MM.1S (cell line): ENCODE measurements at places on chromosomes 6 and 20.

GRCh38 chr6:155013457-155013876, 18.4 kb downstream of the TIAM2 start:
- DNase-seq = no peak
- H3K36me3 ChIP-seq = no peaks in the 10 kb centered on the region
- no peaks in the 10 kb centered on the region for H3K4me1 ChIP-seq
- H3K4me3 ChIP-seq = no peak overlapping the region
- no peaks in the 10 kb centered on the region for H3K27me3 ChIP-seq

- H3K36me3 ChIP-seq = no peaks in the 10 kb centered on the region
- no peaks in the 10 kb centered on the region for H3K4me1 ChIP-seq
- H3K27me3 ChIP-seq = no peaks in the 10 kb centered on the region
- DNase-seq = no peak
- H3K27ac ChIP-seq = no peak overlapping the region
Measured at GRCh38 chr20:56609321-56609720, 19.8 kb upstream of the TFAP2C start.

- peaks cover 14% of the 10 kb centered on the region for H3K4me1 ChIP-seq
- H3K27ac ChIP-seq = peak overlapping the region; percentile 14; the same call in 1 of the 2 replicates
- DNase-seq = no peak
- peaks cover 12% of the 10 kb centered on the region; the same call in 1 of the 2 replicates for H3K36me3 ChIP-seq
- no peaks in the 10 kb centered on the region for H3K27me3 ChIP-seq
Measured at GRCh38 chr6:85676086-85676729, 33.5 kb upstream of the SYNCRIP start.

- no peaks in the 10 kb centered on the region for H3K36me3 ChIP-seq
- no peak for DNase-seq
- no peaks in the 10 kb centered on the region for H3K27me3 ChIP-seq
- no peak overlapping the region for H3K27ac ChIP-seq
- H3K4me3 ChIP-seq = no peak overlapping the region
Measured at GRCh38 chr6:130055271-130055670, 36.9 kb downstream of the L3MBTL3 start.

DNA sequence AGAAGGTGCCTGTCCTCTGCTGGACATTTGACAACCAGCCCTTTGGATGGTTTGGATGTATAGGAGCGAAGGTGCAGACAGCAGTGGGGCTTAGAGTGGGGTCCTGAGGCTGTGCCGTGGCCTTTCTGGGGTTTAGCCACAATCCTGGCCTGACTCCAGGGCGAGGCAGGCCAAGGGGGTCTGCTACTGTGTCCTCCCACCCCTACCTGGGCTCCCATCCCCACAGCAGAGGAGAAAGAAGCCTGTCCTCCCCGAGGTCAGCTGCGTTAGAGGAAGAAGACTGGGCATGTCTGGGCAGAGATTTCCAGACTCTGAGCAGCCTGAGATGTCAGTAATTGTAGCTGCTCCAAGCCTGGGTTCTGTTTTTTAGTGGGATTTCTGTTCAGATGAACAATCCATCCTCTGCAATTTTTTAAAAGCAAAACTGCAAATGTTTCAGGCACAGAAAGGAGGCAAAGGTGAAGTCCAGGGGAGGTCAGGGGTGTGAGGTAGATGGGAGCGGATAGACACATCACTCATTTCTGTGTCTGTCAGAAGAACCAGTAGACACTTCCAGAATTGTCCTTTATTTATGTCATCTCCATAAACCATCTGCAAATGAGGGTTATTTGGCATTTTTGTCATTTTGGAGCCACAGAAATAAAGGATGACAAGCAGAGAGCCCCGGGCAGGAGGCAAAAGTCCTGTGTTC, 1.3 kb upstream of the CDKN1A start:
- H3K4me3 ChIP-seq = no peak overlapping the region
- H3K4me1 ChIP-seq = peaks cover 20% of the 10 kb centered on the region
- no peaks in the 10 kb centered on the region for H3K27me3 ChIP-seq
- H3K27ac ChIP-seq = no peak overlapping the region

GRCh38 chr20:47724396-47724795, 60.9 kb downstream of the SULF2 start:
- H3K27me3 ChIP-seq = no peaks in the 10 kb centered on the region
- H3K27ac ChIP-seq = no peak overlapping the region
- no peaks in the 10 kb centered on the region for H3K36me3 ChIP-seq
- H3K4me3 ChIP-seq = no peak overlapping the region
- no peak for DNase-seq

DNA sequence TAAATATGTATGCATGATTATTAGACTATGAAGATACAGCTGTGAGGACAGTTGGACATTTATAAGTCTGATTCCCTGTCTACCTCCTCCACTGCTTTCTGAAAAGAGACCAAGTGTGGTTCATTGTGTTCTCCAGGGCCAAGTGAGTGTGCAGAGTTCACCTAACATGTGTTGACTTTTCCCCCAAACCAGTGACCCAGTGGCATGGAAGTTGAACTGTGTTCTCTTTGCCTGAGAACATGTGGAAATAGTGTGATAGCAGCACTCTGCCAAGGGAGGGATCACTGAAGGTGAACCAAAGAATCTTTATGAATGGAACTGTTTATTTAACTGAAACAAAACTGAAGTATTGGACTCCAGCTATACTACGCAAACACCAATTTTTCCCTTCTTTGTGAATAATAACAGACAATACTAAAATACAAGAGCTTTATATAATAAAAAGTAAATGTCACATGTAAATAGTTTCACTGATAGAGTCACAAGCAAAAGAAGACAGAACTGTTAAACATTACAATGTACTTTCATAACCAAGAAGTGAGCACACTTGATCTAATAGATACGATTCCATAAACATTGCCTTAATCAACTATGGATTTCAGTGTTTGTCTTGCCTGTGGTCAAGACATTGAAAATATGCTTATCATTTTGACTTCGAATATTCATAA, 200.3 kb upstream of the FUT9 start:
- no peak overlapping the region for H3K4me3 ChIP-seq
- H3K27me3 ChIP-seq = no peaks in the 10 kb centered on the region
- no peak for DNase-seq
- H3K36me3 ChIP-seq = no peaks in the 10 kb centered on the region
- no peaks in the 10 kb centered on the region for H3K4me1 ChIP-seq
- H3K27ac ChIP-seq = no peak overlapping the region

DNA sequence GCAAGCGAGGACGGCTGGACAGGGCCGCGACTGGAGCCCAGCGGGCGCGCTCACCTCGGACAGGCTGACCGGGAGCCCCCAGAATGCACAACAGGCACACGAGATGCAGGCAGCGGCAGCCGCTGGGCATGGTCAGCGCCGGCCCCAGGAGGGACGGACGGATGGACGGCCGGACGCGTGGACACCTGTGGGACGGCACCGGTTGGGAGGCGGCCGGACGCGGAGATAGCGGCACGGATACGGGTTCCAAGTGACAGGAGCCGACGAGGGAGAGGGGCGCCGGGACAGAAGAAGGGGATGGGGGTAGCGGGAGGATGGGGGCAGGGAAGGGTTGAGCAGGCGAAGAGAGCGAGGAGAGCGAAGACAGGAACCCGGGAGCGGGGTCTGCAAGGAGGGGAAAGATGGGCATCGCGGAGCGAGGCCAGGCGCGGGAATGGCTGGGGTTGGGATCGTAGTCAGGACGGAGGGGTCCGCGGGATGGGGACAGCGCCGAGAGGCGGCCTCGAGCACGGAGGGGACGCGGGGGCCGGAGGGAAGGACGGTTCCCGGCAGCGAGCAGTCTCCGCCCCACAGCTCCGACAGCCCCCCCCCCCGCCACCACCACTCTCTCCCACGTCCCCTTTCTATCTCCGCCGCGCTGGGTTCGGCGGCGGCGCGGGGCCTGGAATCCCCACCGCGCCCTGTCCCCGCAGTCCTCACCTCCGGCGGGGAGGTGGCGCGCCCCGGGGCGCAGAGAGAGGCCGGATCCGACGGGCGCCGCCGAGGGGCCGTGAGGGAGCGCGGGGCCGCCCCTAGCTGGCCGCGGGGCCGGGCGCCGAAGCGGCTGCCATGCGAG, 435 bp downstream of the DLK2 start:
- no peaks in the 10 kb centered on the region for H3K36me3 ChIP-seq
- H3K27ac ChIP-seq = no peak overlapping the region
- H3K27me3 ChIP-seq = peaks cover 16% of the 10 kb centered on the region
- H3K4me1 ChIP-seq = no peaks in the 10 kb centered on the region
- peak overlapping the region; percentile 66 for H3K4me3 ChIP-seq
- no peak for DNase-seq

- H3K4me1 ChIP-seq = no peaks in the 10 kb centered on the region
- no peak overlapping the region for H3K4me3 ChIP-seq
- H3K27me3 ChIP-seq = no peaks in the 10 kb centered on the region
- H3K36me3 ChIP-seq = no peaks in the 10 kb centered on the region
Measured at GRCh38 chr6:99195986-99196655, 153.4 kb downstream of the FAXC start.

DNA sequence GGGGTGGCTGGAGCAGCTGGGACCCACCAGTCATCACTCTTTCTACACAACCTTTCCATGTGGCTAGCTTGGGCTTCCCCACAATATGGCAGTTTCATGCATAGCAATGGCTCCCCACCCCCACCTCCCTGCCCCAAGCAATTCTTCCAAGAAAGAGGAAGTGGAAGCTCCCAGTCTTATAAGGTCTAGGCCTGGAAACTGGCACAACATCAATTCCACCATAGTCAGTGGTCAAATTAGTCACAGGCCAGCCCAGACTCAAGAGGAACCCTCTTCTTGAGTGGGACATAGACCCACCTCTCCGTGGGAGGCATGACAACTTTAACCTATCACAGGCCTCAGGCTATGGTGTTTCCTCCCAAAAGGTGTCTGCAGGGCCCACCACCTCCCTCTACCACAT, 17.7 kb downstream of the TGM6 start:
- H3K36me3 ChIP-seq = no peaks in the 10 kb centered on the region
- no peaks in the 10 kb centered on the region for H3K27me3 ChIP-seq
- DNase-seq = no peak
- no peaks in the 10 kb centered on the region for H3K4me1 ChIP-seq

- H3K27me3 ChIP-seq = no peaks in the 10 kb centered on the region
- no peaks in the 10 kb centered on the region; the same call in 1 of the 2 replicates for H3K36me3 ChIP-seq
- no peak for DNase-seq
- no peak overlapping the region for H3K27ac ChIP-seq
- H3K4me3 ChIP-seq = no peak overlapping the region
Measured at GRCh38 chr6:72825315-72825911, 203.5 kb downstream of the KCNQ5 start.

GRCh38 chr20:38873050-38873581, 53.1 kb upstream of the FAM83D start:
- H3K4me1 ChIP-seq = peaks cover 87% of the 10 kb centered on the region
- H3K27ac ChIP-seq = peak overlapping the region; percentile 97
- 0 out of 2 replicates have a peak, but pooled peaks cover 4% of the 10 kb centered on the region for H3K36me3 ChIP-seq
- no peaks in the 10 kb centered on the region for H3K27me3 ChIP-seq

DNA sequence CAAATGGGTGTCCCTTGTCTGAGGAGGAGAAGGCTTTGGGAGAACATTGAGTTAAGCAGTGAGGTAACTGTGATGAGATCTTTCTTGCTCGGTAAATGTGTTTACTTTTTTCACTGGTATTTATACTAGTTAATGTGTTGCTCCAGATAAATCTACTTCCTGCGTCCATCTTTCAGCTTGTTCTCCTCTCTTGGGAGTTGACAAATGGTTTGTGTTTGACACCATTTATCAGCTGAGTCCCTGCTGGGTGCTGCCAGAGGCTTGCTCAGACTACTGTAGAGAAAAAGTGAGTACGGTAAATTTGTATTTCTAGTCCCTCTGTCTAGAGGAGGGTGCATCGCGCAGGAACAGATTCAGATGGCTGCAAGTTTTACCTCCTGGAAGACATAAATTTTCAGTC, 8.3 kb upstream of the PRDM1 start:
- no peak for DNase-seq
- no peaks in the 10 kb centered on the region for H3K36me3 ChIP-seq
- no peaks in the 10 kb centered on the region for H3K27me3 ChIP-seq
- H3K4me3 ChIP-seq = no peak overlapping the region
- H3K4me1 ChIP-seq = peaks cover 10% of the 10 kb centered on the region; the same call in 1 of the 2 replicates

- H3K4me3 ChIP-seq = no peak overlapping the region
- H3K27me3 ChIP-seq = peaks cover 28% of the 10 kb centered on the region
- H3K27ac ChIP-seq = no peak overlapping the region
Measured at GRCh38 chr6:107823047-107823557, 1.0 kb downstream of the SCML4 start.

DNA sequence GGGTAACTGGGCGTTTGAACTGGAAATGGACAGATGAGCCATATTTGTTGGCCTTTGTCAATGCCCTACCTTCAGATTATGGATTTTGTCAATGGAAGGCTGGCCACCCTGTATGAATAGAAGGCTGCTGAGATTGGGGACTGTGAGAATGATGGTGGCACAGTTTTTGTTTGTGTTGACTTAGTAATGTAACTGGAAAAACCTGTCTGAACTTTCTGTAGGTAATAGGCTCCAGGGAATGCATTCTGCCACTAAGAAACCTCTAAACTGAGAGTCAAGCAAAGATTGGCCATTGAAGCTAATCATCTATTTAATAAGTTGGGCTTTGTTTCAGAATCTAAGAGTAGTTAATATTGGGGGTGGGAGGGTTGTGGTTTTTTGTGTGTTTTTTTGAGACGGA, 97.5 kb downstream of the FOXO3 start:
- peaks cover 16% of the 10 kb centered on the region; the same call in 1 of the 2 replicates for H3K36me3 ChIP-seq
- H3K27ac ChIP-seq = peak overlapping the region; percentile 10; the same call in 1 of the 2 replicates
- DNase-seq = no peak
- H3K4me3 ChIP-seq = no peak overlapping the region

- no peak overlapping the region for H3K27ac ChIP-seq
- peaks cover 10% of the 10 kb centered on the region for H3K4me1 ChIP-seq
- H3K27me3 ChIP-seq = no peaks in the 10 kb centered on the region
- no peak overlapping the region for H3K4me3 ChIP-seq
Measured at GRCh38 chr20:2879146-2879545, 5.9 kb downstream of the PTPRA start.

DNA sequence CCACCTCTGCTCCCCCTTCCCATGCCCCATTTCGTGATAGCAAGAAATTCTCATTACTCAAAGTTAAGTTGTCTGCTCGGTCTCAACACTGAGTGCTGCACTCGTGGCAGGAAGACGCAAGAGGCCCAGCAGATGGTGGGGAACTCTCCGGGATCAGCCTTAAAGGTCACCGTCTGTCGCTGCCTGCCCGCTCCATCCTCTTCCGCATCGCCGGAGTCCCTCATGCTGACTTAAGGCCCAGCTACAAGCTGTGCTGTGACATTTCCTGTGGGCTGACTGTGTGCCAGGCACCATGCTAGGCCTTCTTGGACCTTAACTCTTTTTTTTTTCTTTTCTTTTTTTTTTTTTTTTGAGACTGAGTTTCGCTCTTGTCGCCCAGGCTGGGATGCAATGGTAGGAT, 17.8 kb downstream of the GRM4 start:
- H3K27me3 ChIP-seq = peaks cover 67% of the 10 kb centered on the region
- no peak for DNase-seq
- H3K27ac ChIP-seq = no peak overlapping the region
- H3K4me1 ChIP-seq = no peaks in the 10 kb centered on the region

GRCh38 chr6:106220485-106220884, 105.1 kb downstream of the ATG5 start:
- no peaks in the 10 kb centered on the region for H3K36me3 ChIP-seq
- H3K4me1 ChIP-seq = peaks cover 27% of the 10 kb centered on the region
- DNase-seq = peak; percentile 28
- H3K27me3 ChIP-seq = no peaks in the 10 kb centered on the region
- no peak overlapping the region for H3K4me3 ChIP-seq

DNA sequence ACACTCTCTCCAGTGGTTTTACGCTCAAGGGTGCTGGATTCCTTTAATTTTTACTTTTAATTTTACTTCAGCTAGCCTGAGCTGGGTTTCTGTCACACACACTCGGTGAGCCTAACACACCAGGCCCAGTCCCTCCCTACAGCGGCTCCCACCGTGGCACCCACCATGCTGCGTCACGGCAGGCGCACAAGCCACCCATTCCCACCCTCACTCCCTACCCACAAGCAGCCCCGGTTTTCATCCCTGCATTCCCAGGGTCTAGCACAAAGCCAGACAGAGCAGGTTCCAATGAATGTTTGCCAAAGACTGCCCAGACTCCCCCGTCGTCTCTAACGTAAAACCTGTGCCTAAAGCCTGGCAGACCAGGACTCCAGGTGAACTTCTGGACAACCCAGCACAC, 50.3 kb downstream of the MYH7B start:
- no peak overlapping the region for H3K4me3 ChIP-seq
- no peak overlapping the region for H3K27ac ChIP-seq
- no peaks in the 10 kb centered on the region for H3K36me3 ChIP-seq
- H3K27me3 ChIP-seq = no peaks in the 10 kb centered on the region
- H3K4me1 ChIP-seq = no peaks in the 10 kb centered on the region
